Muscle of arm (tissue), 14 donors: ENCODE measurements at places on chromosomes 4 and X. TPM values are rescaled to one million over a fixed set of nuclear protein-coding genes. Genes with fewer than 3 reads are reported as not detected.
A peak's percentile ranks its signal among the peaks of the same experiment; 100 is the strongest.

The ETDA gene
- not detected for polyA plus RNA-seq

The TFE3 gene
- 39.7 TPM for polyA plus RNA-seq

The AMER1 gene
- polyA plus RNA-seq: 6.1 TPM

The PPP2R2C gene
- not detected for polyA plus RNA-seq

The SUPT20HL2 gene
- not detected for polyA plus RNA-seq

The MMRN1 gene
- 3.4 TPM for polyA plus RNA-seq

The PTTG2 gene
- not detected for polyA plus RNA-seq

The CXCL3 gene
- polyA plus RNA-seq: 0.28 TPM

The XK gene
- polyA plus RNA-seq: 12.1 TPM

The PNCK gene
- polyA plus RNA-seq: 20.9 TPM

The IBSP gene
- not detected for polyA plus RNA-seq

DNA sequence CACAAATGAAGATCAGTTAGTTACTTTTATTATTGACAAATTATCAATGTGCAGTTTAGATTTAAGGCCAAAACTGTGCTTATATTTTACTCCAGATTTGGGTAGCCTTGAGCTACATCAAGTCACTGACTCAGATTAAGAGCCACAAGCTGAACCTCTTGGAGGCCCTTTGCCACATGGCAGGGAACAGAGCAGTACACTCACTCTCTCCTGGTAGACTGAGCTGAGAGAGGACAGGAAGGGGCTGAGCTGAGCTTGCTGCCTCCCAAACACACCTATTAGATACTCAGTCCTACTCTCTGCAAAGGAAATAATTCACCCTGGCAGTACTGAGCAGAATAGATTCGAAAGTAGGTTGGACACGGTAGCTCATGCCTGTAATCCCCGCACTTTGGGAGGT, 7.8 kb downstream of the STAP1 start:
- no peak for DNase-seq

DNA sequence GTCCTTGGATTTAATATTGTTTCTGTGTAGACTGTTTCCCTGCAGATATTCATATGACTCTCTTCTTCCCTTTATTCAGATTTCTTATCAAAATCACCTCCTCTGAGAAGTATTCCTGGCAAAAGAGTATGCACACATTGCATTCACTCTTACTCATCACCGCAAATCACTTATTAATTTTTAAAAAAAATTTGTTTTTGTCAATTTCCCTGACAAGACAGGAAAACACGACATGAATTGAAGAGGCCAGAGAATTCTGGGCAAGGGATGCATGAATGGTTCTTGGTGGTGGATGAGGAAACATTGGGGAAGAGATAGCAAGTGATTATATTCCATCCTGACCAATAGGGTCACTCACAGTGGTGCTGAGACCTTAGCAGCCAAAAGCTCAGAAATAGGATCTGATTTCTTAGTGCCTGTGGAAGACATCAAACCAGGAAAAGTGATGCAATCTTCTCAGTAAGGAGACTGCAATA, 522.5 kb upstream of the AGA start:
- DNase-seq: no peak

GRCh38 chrX:154409222-154409871, at the start of gene DNASE1L1:
DNASE1L1 (minus strand) TSS chrX:154409254; CDS start chrX:154405568, 3,686 bp downstream.
- no peak for DNase-seq

DNA sequence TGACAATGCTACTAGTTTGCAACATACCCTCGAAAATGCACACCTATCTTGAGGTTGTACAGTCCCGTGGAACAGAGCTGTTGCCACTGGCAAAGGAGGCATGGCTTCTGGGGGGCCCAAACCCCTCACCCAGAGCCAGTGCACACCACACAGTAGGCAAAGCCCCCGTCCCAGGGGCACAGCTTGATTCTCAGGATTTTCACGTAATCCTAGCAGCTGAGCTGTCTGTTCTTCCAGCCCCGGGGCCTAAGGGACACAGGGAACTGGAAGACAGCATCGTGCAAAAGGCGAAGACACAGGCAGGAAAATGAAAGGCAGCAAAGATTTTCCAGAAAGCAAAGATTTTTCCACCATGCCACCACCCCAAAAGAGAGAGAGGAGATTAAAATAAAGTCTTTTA, 77.2 kb downstream of the JAKMIP1 start:
- no peak for DNase-seq

DNA sequence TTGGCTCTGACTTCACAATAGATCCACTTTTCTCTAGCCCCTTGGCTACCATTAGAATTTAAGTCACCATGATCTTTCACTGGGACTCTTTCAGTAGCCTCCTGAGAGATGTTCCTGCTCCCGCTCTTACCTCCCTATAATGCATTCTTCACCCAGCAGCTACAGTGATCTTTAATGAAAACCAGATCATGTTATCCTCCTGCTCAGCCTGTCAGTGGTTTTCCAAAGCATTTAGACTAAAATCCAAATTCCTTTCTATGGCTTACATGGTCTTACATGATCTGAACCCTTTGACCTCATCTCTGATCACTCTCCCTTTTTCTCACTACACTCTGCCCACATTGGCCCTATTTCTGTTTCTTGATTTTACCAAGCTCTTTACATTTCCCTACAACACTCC, 18.3 kb upstream of the RPS6KA3 start:
- no peak for DNase-seq

DNA sequence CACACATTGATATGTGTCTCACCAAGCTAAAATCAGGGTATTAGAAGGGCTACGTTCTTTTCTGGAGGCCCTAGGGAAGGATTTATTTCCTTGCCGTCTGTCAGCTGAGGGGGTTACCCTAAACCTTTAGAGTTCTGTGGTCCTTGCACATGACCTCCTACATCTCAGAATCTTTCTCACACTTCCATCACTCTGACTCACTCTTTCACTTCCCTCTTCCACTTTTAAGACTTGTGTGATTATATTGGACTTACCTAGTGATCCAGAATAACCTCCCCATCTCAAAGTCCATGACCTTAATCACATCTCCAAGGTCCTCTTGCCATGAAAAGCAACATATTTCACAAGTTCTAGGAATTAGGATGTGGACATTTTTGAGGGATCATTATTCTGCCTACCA, 53.6 kb upstream of the FUNDC1 start:
- no peak for DNase-seq

DNA sequence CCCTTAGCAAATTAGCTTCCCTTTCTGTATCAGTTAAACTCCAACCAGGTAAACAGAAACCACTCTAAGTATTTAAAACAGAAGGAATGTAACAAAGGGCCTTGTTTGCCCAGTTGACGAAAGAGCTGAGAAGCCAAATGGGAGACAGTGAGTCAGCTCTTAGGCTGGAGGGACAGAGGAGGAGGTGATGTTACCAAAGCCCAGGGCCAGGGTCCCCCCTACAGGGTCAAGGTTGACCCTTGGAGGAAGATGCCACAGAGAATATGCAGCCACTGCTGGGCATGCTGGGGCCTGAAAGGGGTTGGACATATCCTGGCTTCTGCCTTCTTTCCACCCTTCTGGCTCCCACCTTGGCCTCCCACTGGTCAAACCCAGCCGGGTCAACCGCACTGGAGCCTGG, 38.3 kb upstream of the LGI2 start:
- DNase-seq: no peak

GRCh38 chr4:77695774-77696173, 90.2 kb downstream of the CXCL13 start:
- no peak for DNase-seq

- DNase-seq: no peak
Observed at GRCh38 chr4:159055833-159056232, 47.0 kb upstream of the RAPGEF2 start.

GRCh38 chr4:16579866-16580265, 318.6 kb downstream of the LDB2 start:
- DNase-seq: no peak

DNA sequence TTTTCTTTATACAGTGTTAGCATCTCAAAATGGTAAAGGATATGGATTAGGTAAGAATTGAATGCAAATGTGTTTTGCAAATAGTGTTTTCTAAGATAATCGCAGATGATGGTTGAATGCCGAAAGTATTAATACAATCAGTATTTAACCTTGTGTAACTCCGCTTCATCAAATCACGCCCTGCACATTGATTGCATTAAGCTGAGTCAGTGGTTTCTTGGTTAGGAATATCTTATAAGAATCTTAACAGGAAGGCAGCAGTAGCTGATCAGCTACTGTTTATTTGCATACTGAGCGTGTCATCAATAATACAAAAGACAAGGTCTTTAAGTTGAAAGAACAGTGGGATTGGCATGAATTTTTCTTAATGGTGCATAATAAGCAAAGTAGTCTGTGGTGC, 545.4 kb downstream of the RPA4 start:
- DNase-seq: no peak

GRCh38 chr4:31283679-31284078, 563.5 kb downstream of the PCDH7 start:
- DNase-seq: no peak

DNA sequence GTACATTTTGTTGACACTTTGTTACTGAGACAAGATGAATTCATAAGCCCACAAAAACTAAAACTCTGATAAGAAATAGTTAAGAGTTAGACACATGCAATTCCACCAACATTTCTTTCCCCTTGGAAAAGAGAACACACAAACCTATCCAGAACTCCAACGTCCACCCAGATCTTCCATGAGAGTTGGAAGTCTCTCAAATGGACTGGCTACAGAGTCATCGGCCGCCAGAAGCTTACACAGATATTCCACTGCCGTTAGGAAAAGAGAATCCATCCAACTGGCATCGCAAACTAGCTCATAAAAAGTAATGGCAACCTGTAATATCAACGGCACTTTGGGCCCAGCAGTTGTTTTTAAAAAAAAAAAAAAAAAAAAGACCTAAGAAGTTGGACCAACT, 114.7 kb downstream of the PRKX start:
- DNase-seq: peak; percentile 66

- DNase-seq: peak; percentile 41
Observed at GRCh38 chrX:105821471-105822121, 743 bp upstream of the NRK start.

DNA sequence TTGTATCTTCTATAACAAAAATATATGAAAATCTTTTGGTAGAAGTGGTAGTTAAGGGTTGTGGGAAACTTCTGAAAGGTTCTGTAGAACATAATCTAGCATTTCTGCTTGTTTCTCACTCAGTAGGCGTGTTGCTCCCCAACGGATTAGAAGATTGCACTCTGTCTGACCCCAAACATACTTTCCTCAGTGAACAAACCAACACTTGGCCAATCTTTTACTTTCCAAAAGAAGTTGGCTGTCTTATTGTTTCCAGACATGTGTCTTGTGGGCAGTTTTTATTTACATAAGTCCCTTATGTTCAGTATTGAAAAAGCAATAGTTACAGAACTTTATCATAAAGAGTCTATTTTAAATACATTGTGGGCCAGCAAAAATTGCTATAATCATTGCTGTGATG, 312.8 kb upstream of the EPHA5 start:
- peak; percentile 69 for DNase-seq

- no peak for DNase-seq
Observed at GRCh38 chr4:112083587-112084347, 61.5 kb upstream of the FAM241A start.

DNA sequence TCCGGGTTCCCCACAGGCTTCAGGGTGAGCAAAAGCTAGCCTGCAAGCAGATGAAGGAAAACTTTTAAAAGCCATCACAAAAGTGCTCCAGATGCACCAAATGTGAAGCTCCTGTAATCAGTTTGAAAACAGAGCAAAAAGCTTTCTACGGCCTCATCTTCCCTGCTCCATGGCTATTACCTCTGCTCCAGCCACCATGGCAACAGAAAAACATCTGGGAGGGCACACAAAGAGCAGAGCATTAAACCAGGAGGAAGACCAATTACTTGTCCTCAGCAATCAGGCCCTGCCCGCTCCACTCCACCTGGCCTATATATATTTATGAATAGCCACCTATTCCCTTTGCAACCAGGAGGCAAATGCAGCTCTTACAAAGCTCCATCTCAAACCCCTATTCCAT, 33.6 kb downstream of the TMEM154 start:
- no peak for DNase-seq

GRCh38 chr4:168694667-168695066, 197.8 kb downstream of the PALLD start:
- no peak for DNase-seq

DNA sequence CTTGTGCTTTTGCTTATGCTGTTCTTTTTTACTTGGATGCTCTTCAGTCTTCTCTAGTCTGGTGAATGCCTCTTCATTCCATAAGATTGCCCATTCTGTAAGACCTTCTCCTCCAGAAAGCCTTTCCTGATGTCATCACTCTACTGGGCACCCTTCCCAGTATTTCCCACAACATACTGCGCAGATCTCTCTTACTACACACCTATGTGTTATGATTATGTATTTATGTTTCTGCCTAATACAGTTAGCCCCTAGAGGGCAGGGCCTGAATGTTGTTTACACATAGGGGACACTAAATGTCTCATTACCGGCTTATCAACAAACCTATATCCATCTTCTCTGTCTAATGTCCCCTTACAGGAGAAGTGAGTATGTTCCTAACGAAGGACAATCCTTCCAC, 21.1 kb downstream of the AIFM1 start:
- DNase-seq: no peak

- DNase-seq: no peak
Observed at GRCh38 chrX:65874110-65874509, 165.8 kb downstream of the VSIG4 start.

DNA sequence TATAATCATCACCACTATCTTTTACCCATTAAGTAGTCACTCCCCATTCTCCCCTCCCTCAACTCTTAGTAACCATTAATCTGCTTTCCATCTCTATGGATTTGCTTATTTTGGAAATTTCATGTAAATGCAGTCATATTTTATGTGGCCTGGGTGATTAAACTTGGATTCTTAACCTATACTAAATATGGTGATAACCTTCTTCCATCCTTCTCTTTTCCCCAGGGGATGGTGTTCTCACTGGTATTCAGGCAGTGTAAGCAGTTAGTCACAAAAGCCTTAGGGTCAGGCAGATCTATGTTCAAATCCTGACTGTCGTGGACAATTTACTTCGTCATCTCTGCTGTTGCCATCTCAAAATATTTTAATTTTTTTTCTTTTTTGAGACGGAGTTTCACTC, 29.6 kb downstream of the RAB40AL start:
- DNase-seq: no peak

- DNase-seq: no peak
Observed at GRCh38 chr4:189870511-189871234, 70.0 kb upstream of the FRG1 start.
